Muscle of arm (tissue), 14 donors: ENCODE measurements at places on chromosomes 2 and 18. TPM values are rescaled to one million over a fixed set of nuclear protein-coding genes. Genes with fewer than 3 reads are reported as not detected.
A peak's percentile ranks its signal among the peaks of the same experiment; 100 is the strongest.

The ANO7 gene
- 10.2 TPM for polyA plus RNA-seq

- peak; percentile 45 for DNase-seq
These were observed 464.1 kb downstream of the TGIF1 start for GRCh38 chr18:3914109-3914508.

DNA sequence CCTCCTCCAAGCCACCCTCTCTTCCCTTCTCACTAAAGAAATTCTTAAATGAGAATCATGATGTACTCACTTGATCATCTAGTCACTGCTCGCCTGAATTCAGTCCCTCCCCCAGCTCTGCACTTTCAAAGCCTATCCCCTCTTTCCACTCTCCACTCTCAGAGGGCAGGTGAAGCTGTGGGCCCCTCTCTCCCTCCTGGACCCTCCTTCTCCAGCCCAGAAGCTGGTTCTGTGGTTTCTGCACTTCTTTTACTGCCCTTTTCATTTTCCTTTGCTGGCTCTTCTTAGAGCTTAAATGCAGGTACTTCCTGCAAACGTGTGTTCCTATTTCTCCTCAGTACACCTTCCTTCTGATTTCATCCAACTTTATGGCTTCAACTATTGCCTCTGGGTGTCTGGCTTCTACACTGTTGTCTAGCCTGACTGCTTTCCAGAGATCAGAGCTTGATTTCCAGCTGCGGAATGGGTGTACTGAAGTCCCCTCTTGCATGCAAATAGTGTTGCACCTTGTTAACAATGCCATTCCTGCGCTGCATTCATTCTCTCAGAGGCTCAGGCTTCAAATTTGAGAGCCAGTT lies 15.3 kb upstream of the TXNDC2 start:
- DNase-seq, result no peak

- DNase-seq, result no peak
These were observed 98.7 kb downstream of the TCF4 start for GRCh38 chr18:55489034-55489986.

GRCh38 chr2:109386004-109386695 lies 227.6 kb downstream of the SEPTIN10 start:
- DNase-seq, result no peak

GRCh38 chr18:58057291-58057965 lies 13.4 kb downstream of the NEDD4L start:
- DNase-seq, result no peak

GRCh38 chr18:10416065-10416464 lies 38.4 kb upstream of the APCDD1 start:
- DNase-seq, result no peak
